ENCODE measurements at places on chromosomes 3 and 15.
A peak's percentile ranks its signal among the peaks of the same experiment; 100 is the strongest.

GRCh38 chr3:175735866-175736265 is 876.7 kb downstream of the NAALADL2 start:
- no peak for DNase-seq

DNA sequence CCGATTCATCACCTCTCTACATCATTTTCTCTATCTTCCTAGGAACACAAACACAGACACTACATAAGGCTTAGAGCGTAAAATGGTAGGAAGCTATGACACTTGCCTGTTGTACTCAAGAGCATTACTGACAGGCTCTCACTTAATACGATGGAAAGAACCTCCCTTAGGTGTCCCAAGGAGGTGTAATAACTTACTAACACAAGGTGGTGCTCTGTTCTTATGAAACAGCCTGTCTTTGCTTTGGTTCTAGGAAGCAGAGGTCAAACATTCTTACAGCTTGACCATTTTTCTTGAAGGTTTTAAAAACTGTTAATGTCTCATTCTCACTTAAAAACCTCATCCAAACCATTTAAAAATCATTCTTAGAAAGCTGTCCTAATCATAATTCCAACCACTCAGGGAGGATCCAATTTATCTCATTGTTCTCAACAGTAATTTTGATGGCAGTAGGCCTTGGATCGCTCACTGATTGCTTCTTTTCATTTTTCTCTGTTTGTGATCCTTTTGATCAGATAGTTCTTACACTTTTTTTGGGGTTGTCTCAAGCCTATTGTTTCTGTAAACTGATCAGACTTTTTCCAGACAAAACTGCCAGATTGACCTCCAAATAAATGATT is 317.8 kb upstream of the AGTR1 start:
- peak; percentile 48 for DNase-seq

- DNase-seq: no peak
These were observed 22.5 kb downstream of the ANXA2 start for GRCh38 chr15:60375306-60375705.

- no peak for DNase-seq
These were observed 1137.9 kb downstream of the ROBO2 start for GRCh38 chr3:78177780-78178179.

- no peak for DNase-seq
These were observed 305.1 kb downstream of the LSAMP start for GRCh38 chr3:116140100-116140689.

DNA sequence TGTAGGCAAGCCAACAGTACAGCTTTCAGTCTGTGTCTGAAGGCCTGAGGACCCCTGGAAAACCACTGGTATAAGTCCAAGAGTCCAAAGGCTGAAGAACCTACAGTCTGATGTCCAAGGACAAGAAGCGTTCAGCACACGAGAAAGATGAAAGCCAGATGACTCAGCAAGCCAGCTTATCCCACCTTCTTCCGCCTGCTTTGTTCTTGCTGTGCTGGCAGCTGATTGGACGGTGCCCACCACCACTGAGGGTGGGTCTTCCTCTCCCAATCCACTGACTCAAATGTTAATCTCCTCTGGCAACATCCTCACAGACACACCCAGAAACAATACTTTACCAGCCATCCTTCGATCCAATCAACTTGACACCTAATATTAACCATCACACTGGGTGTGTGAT is 59.0 kb upstream of the PDZRN3 start:
- DNase-seq: no peak

GRCh38 chr3:154571553-154572226 is 141.7 kb upstream of the GPR149 start:
- no peak for DNase-seq

DNA sequence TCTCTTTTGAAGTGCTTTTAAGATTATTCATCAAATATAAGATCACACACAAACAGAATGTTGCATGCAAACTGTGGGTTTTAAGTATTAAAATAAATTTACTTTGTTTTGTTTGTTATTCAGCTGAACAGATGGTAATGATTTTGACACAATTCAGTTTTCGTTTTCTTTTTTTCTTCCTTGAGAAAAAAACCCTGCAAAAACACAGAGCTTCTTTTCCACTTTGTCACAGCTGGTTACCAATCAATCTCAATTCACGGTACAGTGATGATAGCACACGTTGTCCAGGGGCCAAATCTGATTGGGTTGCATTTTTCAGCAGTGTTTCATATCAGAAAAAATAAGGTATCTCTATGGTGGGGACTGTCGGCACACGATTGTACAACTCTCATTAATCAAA is 473.6 kb downstream of the ROBO2 start:
- DNase-seq: no peak

DNA sequence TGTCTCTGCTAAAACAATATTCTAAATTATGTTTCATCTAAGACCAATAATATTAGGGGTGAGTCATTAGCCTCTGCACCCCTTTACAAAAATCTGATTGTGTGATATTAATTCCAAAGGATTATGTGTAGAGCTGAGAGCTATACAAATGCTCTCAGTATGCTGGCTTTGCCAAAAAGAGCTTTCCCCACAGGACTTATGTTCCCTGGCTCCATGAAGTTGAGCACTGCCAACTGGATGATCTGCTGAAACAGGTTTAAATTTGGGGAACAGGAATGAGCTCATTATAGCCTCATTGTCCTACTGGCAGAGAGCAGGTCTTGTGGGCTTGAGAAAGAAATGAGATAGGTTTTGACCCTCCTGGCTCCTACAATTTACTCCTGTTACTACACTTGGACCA is 347.8 kb upstream of the LMCD1 start:
- no peak for DNase-seq

DNA sequence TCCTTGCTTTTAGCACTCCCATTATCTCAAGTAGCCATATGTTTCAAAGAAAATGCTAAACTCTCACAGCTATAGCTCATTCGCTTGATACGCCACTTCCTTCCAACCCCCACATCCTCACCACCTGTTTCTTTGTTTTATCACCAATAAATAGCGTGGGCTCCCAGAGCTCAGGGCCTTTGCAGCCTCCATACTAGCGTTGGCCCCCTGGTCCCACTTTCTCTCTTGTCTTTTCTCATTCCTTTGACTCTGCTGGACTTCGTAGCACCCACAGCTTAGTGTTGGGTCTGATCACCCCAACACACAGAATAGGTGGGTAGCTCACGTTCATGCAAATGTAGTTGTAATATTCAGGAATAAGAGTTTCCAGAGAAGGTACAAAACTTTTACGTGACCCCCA is 4.1 kb upstream of the GPD1L start:
- DNase-seq: no peak

GRCh38 chr15:34239151-34239808 is 14.5 kb downstream of the EMC4 start:
- no peak for DNase-seq

GRCh38 chr15:89412905-89413411 is 78.3 kb upstream of the POLG start:
- DNase-seq: no peak

- DNase-seq: no peak
These were observed 549.5 kb downstream of the DIPK2A start for GRCh38 chr3:144521131-144521530.

GRCh38 chr15:67548862-67549651 is 6.6 kb downstream of the MAP2K5 start:
- peak; percentile 78 for DNase-seq

GRCh38 chr3:14435175-14436014 is 33.0 kb downstream of the SLC6A6 start:
- no peak for DNase-seq

GRCh38 chr3:139355476-139355875 is 11.7 kb downstream of the MRPS22 start:
- DNase-seq: no peak

DNA sequence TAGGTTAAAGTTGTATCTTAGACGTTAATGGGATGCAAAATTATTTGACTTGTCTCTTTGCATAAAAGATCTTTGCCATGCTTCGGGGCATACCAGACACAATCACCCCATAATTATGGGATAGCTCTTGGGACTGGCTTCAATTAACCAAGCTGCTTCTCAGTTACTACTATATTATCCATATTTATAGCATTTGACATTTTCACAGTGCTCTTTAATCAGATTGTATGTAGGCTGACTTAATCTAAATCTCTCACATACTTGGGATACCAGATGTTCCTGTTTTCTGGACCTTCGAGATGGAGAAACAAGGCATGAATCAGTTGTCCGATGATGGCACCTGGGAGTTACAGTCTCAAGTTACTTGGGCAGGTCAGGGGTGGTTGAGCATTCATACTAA is 27.2 kb upstream of the ABHD17C start:
- DNase-seq: no peak

GRCh38 chr15:80691575-80691974 is 3.5 kb upstream of the ABHD17C start:
- DNase-seq: no peak

- no peak for DNase-seq
These were observed 2.2 kb downstream of the NR2F2 start for GRCh38 chr15:96332637-96333121.

- DNase-seq: no peak
These were observed 5.5 kb downstream of the PLD1 start for GRCh38 chr3:171804618-171805389.

GRCh38 chr3:66723231-66723630 is 222.4 kb upstream of the LRIG1 start:
- DNase-seq: no peak

DNA sequence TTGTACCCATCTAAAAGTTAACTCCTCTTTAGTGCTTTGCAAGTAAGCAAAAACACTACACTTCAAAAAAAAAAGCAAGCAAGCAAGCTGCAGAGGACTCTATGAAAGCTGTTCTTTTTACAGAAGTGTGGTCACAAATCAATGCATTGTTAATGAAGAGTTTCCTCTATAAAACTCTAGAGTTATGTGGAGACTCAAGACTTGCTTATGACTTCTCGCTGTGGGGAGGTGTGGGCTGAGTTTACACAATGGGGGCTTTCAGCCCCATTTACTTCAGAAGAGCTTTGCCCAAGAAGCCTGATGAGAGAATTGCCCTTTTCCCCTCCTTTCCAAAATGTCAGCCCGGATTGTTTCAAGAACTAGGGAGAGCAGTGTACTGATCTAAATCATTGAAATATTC is 144.4 kb downstream of the IGSF11 start:
- DNase-seq: no peak

DNA sequence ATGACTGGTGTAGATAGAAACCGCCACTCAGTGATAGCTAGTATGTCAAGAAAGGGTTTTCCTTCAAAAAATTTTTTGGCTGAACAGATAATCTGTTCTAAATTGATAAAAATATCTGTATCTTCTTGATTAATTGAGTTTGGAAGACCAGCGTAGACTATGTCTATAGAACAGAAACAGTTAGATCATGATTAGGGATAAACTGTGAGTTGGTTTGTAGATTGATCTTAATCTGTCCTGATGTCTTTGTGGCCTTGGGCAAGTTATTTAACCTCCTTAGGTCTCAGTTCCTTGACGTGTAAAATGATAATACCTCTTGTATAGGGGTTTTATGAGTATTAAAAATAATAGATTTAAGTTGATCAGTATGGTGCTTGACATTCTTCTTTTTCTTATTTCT is 4.7 kb downstream of the NFKBIZ start:
- DNase-seq: no peak

DNA sequence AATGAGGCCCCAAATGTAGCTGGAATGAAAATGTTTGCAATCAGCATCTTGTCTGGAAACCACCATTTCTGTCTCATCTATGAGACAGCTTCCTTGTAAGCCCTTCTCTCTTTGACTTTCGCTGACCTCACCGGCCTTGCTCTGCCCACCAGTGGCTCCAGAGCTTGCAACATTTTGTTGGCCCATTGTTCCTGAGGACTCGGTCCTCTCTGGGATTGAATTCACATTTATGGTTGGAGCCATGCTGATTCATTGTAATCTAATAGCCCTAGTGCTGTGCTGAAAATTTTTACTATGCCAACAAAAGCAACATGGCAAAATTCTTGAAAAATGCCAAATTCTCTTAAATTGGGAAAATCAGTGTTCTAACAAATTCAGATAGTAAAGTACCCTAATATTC is 37.2 kb downstream of the ABHD5 start:
- no peak for DNase-seq

- DNase-seq: no peak
These were observed 45.0 kb upstream of the AKAP13 start for GRCh38 chr15:85335193-85335942.

DNA sequence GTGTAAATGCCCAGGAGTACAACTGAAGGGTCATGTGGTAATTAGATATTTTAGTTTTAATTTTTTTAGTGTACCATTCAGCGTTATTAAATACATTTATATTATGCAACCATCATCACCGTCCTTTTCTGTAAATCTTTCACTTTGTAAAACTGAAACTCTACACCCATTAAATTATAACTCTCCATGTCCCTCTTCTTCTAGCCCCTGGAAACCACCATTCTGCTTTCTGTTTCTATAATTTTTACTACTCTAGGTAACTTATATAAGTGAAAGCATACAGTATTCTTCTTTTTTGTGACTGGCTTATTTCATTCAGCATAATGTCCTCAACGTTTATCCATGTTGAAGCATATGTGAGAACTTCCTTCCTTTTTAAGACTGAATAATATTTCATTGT is 48.1 kb downstream of the STXBP5L start:
- DNase-seq: no peak

- no peak for DNase-seq
These were observed 35.4 kb downstream of the SAXO2 start for GRCh38 chr15:82298032-82298431.

DNA sequence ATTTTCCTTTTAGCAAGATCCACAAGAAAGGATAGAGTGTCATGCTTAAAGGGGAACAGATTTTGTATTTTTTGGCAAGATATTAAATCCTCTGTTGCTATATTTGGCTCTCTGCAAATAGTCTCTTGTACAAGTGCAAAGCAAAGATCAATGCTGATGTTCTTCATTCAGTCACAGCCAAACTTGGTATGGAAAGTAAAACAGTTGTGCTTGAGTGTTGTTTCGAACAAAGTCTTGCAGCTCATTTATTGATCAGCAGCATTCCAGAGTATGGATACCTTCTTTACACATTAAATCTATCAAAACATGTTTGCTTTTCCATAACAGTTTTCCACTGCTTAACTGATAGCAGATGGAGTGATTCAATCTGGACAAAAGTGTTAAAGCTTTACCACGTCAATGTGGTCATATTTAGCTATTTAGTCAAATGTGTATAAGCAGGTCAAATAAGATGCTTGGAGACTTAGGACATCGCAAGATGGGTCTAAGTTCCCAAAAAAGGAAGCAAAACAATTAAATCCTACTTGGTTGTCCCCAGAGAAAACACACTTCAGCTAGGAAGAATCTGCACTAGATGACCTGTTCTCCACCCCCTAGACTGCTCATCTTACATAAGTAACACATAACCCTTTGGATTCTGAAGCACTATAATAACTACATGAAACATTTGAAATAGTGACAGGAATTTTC is 52.4 kb downstream of the VGLL3 start:
- no peak for DNase-seq

Data from iPS DF 19.7 (cell line).